Renal cortex interstitium (tissue), 15 donors: ENCODE measurements at places on chromosomes 6 and 20. TPM values are rescaled to one million over a fixed set of nuclear protein-coding genes. Genes with fewer than 3 reads are reported as not detected.

DNA sequence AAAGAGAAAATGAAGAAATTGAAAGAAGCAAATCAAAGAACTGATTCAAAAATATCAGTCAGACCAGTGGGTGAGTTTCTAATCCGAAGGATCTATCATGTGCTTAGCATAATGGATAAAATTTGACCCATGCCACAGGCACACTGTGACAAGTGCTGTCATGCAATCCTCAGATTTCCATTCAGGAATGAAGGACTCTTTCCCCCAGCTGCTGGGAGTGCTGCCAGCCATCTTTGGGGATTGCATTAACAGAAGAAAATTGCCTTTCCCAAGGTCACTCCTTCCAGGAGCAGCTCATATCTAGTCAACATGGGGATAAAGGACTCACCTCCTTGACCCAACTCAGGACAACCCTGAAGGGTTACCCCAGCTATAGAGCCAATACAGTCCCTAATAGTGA is 316.7 kb upstream of the TBX18 start:
- DNase-seq = no peak

DNA sequence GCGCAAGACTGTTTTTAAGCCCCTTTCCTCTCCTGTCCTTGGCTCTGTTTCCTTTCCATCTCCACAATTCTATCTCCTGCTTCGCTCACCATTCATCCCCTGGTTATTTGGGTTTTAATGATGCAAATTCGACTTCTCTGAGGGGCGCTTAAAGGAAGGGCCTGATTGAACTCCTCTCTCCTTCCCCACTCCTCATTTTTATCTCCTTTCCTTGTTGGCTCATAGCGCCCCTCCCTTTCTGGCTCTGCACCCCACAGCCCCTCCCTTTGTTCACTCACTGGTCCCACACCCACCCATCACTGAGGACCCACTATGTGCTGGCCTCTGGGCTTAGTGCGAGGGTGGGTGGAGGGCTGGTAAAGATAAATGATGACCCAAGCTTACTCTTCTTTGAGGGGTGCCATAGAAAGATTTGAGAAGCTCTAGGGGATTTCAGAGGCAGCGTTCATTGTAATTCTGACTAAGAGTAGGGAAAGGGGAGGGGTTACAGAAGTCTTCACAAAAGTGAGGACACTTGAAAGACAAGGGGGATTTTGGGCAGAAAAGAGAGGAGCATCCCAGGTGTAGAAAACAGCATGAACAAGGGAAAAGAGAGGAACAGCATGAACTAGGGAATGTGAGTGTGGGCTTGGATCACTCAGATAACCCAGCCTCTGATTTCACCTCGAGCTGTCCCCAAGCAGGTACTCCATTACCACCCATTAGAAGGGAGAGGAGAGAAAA is 507.8 kb downstream of the CD83 start:
- DNase-seq = no peak

GRCh38 chr20:13461849-13462458 is 176.8 kb downstream of the TASP1 start:
- no peak for DNase-seq

GRCh38 chr6:11911538-11911937 is 100.6 kb upstream of the HIVEP1 start:
- no peak for DNase-seq

- DNase-seq = no peak
These were observed 19.4 kb upstream of the MUC21 start for GRCh38 chr6:30964075-30964474.

GRCh38 chr6:79466207-79466834 is 70.9 kb downstream of the LCA5 start:
- DNase-seq = no peak

DNA sequence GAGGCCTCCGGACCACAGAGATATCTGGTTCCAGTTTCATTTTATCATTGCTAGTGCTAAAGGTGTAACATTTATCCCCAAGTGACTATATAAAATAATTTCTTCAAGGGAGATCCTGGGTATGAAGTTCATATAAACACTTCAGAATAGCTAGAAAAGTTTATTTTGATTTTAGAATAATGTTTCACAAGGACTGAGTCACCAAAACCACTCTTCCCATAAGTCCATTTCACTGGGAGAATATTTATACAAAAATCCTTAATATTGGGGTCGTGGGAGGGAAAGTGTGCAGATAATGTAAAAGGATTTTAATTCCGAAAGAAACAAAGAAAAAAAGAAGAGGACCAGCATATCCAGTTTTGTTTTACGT is 128.1 kb downstream of the ISM1 start:
- DNase-seq = no peak

DNA sequence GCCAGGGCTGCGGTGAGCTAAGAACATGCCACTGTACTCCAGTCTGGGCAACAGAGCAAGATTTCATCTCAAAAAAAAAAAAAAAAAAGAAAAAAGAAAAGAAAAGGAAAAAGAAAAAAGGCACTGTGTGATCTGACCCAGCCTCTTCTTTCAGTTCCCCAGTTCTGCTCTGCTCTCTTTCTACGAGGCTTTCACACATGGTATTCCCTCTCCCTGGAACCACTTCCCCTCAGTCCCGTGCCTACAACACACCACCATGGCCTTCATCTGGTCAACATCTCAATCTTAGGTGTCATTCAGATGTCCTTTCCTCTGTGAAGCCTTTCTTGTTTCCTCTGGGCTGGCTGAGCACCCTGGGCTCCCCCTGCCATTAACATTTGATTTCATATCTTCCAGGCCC is 2.3 kb upstream of the DSN1 start:
- no peak for DNase-seq

RCAN2 gene
- polyA plus RNA-seq = 22.4 TPM

TMEM217 gene
- polyA plus RNA-seq = 1.0 TPM

BNIP5 gene
- polyA plus RNA-seq = 0.10 TPM

PRL gene
- not detected for polyA plus RNA-seq
